ENCODE measurements at places on chromosomes 4 and X.

DNA sequence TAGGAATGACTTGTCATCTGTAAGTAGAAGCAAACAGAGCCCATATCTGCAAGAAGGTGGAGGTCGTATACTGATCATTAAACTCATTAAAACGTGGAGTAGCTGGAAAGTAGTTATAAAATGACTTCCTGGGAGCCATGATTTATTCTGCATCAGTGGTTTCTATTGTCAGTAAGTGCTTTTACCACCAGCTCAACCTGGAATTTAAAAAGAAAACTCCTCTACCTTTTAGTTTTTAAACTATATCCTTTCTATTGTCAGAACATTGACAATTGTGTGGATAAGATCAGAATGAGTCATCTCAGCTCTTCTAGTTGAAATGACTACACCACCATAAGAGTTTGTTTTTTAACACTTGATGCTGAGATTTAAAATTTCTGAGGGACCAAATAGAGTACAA lies 651.2 kb upstream of the GALNT7 start:
- no peak for DNase-seq
- no peaks in the 10 kb centered on the region for H3K4me1 ChIP-seq
- H3K27me3 ChIP-seq, result no peaks in the 10 kb centered on the region

DNA sequence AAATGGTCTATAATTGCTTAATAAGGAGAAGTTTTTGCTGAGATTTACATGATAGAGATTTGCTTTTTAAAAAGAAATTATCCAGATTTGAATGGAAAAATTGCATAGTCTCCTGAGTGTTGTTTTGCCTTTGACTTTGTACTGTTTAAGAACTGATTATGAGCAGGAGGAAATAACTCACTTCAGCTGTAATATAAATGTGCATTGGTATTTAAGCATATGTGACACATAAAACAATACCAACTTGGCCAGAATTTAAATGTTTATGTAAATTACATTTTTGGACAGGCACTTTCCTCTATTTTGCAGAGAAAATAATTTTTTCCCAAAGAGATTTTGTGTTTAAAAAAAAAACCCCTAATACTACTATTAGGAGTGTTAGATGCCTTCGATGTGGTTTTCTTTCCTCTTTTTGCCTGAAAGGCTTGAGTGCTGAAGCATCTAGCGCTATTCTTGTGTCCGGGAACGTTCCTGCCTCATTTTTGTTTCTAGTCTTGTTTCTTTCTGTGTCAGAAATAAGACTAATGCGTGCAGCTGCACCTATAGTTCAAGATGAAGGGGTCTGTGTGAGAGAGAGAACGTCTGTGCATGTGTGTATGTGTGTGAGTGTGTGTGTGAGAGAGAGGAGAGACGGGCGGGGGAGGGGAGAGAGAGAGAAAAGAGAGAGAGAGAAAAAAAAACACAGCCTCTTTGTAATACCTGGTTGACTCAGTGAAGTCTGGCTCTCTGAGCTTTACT lies 60.8 kb downstream of the TBL1X start:
- H3K4me1 ChIP-seq, result peaks cover under 1% of the 10 kb centered on the region
- no peak overlapping the region for H3K4me3 ChIP-seq
- no peaks in the 10 kb centered on the region for H3K27me3 ChIP-seq
- no peaks in the 10 kb centered on the region for H3K36me3 ChIP-seq
- no peak for DNase-seq

DNA sequence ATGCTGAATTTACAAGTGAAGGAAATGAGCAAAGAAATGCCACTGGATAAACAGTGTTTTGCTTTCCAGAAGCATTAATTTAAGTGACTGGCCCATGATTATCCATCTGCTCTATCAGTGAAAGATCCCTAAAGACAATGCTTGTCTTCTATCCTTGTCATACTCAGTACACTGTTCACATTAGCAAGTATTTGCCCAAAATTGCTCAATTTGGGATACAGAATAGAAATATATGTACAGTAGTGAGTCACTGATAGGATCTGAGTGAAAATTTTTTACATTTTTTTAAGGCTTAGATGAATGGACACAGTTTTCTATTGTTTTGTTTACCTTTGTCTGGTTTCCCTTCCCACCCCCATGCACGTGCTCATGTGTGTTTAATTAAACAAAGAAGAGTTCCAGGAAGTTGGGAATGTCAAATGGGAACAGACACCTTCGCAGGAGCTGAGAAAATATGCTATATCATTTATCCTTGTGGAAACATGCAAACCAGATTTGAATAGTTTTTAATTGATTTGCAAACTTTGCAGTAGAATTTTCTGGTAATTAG lies 656.3 kb downstream of the RPA4 start:
- no peaks in the 10 kb centered on the region for H3K4me1 ChIP-seq
- no peak overlapping the region for H3K27ac ChIP-seq
- no peak for DNase-seq
- no peaks in the 10 kb centered on the region for H3K27me3 ChIP-seq
- no peak overlapping the region for H3K4me3 ChIP-seq

DNA sequence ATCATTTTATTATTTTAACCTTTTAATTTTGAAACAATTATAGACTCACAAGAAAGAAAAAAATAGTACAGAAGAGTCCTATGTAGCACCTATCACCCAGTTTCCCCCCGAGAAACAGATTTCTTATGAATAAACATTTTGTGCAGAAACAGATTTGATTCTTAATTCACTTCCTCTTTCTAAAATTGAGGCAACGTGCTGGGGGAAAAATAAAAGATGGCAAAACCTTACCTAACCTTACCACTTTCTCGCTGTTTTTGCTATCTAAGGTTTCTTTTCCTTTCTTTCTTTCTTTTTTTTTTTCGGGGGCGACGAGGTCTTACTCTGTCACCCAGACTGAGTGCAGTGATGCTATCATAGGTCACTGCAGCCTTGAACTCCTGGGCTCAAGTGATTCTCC lies 4.3 kb upstream of the CLNK start:
- H3K27ac ChIP-seq, result no peak overlapping the region
- H3K27me3 ChIP-seq, result no peaks in the 10 kb centered on the region
- H3K4me1 ChIP-seq, result no peaks in the 10 kb centered on the region
- DNase-seq, result no peak

DNA sequence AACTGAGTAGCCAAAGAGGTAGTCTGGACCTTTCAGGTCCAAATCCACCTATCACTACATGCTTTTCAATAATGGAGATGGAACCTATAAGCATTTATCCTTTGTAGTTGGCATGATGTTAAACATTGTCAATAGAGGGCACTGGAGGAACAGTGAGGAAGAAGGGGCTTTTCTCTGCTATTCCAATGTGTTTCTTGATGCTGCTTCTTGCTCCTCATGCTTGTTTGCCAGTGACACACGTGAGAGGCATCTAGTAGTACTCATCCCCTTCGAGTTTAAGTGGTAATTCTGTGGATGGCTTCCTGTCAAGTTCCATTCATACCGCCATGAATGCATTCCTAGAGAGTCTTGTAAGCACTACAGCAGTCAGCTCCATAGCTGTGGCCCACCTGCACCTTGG lies 84.0 kb downstream of the NAA11 start:
- no peaks in the 10 kb centered on the region for H3K36me3 ChIP-seq
- H3K4me1 ChIP-seq, result no peaks in the 10 kb centered on the region
- no peak overlapping the region for H3K4me3 ChIP-seq
- H3K27ac ChIP-seq, result no peak overlapping the region
- no peaks in the 10 kb centered on the region for H3K27me3 ChIP-seq

- H3K36me3 ChIP-seq, result peaks cover 7% of the 10 kb centered on the region
- no peak overlapping the region for H3K4me3 ChIP-seq
- no peak for DNase-seq
- no peak overlapping the region for H3K27ac ChIP-seq
- no peaks in the 10 kb centered on the region for H3K27me3 ChIP-seq
Observed at GRCh38 chr4:6625256-6625655, 15.2 kb upstream of the MRFAP1 start.

- H3K27ac ChIP-seq, result no peak overlapping the region
- no peaks in the 10 kb centered on the region for H3K36me3 ChIP-seq
- no peak overlapping the region for H3K4me3 ChIP-seq
- no peaks in the 10 kb centered on the region for H3K27me3 ChIP-seq
Observed at GRCh38 chr4:150972592-150972991, 42.5 kb downstream of the LRBA start.

DNA sequence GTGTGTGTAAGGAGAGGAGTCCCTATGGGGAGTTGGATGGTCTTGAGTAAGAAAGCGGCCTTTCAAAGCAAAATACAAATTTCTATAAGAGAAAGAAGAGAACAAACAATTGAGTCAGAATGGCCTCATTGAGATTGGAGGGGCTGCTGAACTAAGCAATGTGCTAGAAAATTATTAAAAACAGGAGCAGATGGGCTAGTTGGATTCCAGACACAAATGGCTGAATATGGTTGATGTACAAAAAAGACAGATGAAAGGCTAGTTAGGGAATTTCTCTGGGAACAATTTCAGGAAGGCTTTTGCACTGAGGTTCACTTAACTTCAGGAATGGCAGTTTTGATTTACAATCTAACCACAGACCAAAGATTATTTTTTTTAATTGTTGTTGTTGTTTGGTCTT lies 1806.8 kb upstream of the TENM3 start:
- no peaks in the 10 kb centered on the region for H3K36me3 ChIP-seq
- no peaks in the 10 kb centered on the region for H3K4me1 ChIP-seq
- DNase-seq, result no peak
- H3K4me3 ChIP-seq, result no peak overlapping the region
- no peaks in the 10 kb centered on the region for H3K27me3 ChIP-seq
